ENCODE measurements at places on chromosomes 2 and 18.
A peak's percentile ranks its signal among the peaks of the same experiment; 100 is the strongest.

- DNase-seq, result peak; percentile 57
Observed at GRCh38 chr2:39379643-39380524, 57.2 kb downstream of the MAP4K3 start.

- no peak for DNase-seq
Observed at GRCh38 chr2:230787101-230787500, 74.5 kb downstream of the CAB39 start.

DNA sequence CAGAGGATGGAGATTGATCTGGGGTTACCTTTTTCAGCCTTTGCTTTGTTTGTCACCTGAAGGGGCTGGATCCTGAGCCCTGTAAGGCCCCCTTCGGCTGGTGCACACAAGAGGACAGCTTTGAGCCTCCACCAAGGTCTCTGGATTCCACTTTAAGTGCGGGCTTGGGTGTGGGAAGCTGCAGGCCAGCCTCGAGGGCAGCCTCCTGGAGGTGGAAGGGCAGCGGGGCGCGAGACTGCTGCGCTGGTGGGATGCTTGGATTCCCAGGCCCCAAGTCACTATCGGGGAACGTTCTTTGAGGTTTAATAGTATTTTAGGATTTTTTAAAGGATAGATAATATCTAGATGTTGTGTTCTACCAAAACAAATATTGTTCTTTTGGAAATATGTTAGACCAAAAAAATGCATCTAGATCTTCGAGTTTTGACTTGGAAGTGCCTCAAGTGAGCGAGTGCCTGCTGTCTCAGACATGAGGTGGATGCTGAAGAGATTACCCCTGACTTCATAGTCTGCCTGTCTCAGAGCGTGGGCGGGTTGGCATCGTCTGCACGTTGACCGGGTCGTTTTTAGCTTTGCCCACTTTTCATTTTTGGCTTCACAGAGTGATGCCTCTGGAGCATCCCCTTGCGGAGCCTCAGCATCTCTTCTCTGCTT, 113.8 kb downstream of the AGAP1 start:
- DNase-seq, result peak; percentile 45

DNA sequence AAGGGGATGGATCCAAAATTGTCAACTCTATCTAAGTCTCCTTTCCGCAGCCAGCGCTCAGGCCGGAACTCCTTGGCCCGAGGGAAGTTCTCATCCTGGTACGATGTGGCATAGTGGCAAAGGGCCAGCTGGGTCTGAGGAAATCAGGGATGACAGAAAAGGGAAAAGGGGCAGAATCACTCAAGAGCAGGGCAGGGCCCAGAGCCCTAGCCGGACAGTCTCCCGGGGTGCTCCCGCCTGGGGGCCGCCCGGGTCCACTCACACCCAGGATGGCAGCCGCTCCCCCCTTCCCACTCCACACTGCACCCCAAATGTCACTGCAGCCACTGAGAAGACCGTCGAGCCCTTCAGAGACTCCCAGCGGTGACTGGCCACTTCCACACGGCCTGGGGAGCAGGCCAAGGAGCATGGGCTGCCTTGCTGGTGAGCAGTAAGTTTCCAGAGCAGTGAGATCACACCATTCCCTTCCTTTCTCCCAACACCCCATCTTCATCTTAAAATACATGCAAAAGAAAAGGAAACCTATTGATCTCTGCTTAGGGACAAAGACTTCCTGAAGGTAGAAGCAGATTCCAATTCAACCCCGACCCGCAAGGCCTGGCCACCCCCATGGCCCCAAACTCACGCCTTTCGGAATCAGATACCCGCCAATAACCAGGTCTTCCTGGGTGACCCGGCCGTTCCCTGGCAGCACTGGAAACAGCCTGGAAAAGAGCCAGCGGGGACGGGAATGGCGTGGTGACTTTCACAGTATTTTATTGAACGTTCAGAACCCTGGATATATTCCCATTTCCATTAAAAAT, 26.7 kb downstream of the CYP27C1 start:
- DNase-seq, result no peak

DNA sequence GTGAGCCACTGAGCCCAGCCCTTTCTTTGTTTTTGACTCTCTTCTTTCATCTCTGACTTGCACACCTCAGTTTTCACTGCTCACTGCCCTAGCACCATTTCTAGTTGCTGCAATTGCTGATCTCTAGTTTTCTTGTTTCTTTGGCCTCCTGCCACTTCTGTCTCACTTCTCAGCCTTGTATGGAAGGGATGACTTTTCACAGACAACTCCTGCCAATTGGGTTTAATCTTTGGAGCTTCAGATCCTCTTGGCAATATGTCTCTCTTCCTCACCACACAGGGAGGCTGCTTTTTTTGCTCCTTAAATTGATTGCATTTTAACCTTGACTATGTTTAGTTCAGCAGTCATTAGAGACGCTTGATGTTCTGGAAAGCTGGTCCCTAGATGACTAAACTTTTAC, 323.1 kb downstream of the CTNNA2 start:
- no peak for DNase-seq

DNA sequence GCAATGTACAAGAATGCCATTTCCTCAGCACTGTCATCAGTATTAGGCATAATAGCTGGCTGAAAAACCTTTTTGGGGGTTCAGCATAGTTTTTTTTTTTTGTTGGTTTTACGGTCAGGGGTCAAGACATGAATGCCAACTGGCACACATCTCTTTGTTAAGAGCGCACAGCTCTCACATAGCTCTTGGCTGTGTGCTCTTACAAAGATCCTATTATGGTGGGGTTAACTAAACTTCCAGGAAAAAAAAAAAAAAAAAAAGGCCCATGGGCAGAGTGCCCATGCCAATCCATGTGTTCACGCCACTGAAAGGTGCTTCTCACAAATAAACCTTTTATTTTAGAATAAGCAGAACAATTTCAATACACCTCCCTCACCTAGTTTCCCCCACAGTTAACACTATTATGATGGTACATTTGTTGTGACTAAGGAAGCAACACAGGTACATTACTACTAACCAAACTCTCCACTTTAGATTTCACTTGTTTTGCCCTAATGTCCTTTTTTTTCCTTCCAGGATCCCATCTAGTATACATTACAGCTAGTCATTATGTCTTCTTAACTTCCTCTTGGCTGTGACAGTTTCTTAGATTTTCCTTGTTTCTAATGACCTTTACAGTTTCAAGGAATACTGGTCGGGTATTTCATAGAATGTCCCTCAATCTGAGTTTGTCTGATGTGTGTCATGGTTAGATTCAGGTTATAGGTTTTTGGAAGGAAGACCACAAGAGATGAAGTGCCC, 56.3 kb downstream of the C2orf74 start:
- no peak for DNase-seq
